Sigmoid colon (tissue), 7 donors: ENCODE measurements at places on chromosomes 2 and 18.

- no peak for DNase-seq
Measured at GRCh38 chr2:72028351-72028995, 119.2 kb downstream of the CYP26B1 start.

DNA sequence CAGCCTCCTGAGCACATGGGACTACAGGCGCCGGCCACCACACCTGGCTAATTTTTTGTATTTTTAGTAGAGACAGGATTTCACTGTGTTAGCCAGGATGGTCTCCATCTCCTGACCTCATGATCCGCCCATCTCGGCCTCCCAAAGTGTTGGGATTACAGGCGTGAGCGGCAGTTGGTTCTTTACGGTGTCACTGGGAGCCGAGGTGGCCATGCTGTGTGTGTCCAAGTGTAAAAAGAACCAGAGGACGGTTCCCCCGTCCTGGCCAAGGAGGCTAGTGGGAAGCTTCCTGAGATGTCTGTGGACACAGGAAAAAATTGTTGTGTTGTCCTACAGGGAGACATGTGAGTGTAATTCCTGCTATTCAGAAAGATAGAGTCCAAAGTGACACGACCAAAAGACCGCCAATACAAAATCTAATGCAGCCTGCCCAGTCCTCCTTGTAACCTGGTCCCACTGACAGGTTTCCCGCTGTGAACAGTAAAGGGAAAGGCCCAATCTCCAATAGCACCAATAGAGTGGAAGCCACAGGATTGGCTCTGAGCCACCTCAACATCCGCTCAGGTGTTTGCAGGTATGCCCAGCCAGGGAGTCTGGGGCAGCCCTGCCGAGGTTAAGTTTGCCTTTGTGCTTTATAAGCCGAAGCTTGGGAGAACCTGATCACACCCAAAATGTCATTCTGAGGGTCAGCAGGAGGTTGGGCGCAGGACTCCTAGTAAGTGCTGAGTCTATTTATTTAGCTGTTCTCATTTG is 40.6 kb downstream of the NCK2 start:
- DNase-seq = no peak

DNA sequence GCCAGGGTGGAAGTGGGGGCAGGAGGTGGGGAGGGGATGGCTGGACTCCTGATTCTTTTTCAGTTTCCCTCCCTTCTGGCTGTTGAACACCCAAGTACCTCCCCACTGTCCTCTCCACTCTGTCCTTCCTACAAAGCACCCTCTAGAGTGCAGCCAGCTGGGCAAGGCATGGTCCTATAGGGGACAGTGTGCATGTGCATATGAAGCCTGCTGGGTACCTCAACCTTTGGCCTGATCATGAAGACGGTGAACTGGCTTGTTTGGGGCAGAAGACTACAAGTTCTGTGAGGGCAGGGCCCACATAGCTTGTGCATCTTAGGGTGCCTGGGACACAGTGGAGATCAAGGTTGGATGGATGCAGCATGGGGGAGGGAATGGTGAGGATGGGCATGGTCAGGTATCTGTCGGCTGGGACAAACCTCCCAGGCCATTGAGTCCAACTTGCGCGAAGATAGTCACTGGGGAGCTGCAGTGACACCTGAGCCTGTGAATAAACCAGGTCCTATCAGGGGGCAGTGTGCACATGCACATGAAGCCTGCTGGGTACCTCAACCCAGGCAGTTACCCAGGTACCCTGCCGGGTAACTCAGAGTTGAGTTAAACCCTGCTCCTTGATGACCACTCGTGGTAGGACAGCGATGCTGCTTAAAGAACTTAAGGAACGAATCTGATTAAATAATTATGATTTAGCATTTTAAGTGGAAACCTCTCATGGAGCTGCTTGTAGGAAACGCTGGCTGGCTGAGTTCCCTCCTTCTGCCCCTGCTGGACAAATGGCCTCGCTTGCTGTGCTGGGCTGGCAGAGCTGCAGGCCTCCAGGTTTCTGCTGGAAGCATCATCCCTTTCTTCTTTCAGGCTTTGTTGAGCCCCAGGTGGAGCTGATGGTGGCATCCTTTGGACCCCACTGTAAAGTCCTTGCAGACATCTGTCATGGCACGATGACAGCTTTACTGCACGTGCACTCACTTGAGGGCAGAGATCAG is 84.0 kb downstream of the POLR1A start:
- DNase-seq = peak; percentile 53

DNA sequence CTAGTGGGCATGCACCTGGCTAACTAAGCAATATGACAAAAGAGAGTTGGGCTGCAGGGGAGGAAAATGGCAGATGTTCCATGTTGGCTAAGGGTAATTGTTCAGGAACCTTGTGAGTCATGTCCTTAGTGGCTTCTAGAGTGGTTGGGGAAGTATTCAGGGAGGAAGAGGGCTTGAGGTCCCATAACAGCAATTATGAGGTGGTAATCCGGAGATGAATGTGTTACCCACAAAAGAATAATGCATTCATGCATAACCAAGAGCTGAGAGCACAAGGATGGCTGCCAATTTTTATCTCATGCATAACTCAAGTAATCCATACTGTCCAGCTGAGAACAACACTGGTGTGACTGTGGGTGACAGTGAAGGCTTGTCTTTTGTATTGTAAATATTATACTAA is 42.9 kb downstream of the TMEFF2 start:
- DNase-seq = no peak

GRCh38 chr2:98099939-98100743 is 13.2 kb downstream of the VWA3B start:
- no peak for DNase-seq

DNA sequence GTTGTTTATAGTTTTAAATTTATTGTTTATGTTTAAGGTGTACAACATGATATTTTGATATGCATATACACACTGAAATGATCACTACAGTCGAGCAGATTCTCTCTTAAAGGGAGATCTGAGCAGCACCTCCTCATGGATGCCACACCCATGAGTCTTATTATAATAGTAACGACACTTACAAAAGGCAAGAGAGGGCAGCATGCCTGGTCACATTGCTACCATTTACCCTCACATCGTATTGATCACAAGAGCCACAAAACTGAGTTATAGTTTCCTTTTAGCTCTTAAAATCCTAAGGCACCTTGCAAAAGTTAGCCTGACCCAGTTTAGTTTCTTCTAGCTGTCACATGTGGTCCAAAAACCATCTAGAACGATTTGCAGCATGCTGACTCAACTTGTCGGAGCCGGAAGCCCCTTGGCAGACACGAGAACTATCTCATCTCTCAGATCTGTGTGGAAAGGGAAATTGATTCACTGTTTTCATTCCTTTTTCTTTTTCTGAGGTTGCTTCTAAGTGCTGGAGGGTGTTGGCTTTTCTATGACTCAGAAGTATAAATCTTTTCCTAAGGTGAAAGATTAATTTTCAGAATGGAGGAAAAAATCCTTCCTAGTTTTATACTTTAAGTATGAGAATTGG is 85.3 kb downstream of the CDC42EP3 start:
- DNase-seq = peak; percentile 80

DNA sequence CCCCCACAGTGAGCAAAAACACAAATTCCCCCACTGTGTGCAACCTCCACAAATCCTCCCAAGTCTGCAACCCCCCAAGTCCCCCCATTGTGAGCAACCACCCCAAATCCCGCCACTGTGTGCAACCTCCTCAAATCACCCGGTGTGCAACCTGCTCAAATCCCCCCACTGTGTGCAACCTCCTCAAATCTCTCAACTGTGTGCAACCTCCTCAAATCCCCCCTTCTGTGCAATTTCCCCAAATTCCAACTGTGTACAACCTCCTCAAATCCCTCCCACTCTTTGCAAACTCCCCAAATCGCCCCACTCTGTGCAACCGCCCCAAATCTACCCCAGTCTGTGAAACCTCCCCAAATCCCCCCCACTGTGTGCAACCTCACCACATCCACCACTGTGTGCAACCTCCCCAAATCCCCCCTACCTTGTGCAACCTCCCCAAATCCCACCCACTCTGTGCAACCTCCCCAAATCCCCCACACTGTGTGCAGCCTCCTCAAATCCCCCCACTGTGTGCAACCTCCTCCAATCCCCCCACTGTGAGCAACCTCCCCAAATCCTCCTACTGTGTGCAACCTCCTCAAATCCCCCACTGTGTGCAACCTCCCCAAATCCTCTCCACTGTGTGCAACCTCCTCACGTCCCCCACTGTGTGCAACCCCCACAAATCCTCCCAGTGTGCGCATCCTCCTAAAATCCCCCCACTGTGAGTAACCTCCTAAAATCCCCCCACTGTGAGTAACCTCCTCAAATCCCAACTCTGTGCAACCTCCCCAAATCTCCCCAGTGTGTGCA is 115.2 kb downstream of the TPO start:
- DNase-seq = no peak

- DNase-seq = no peak
Measured at GRCh38 chr2:233256048-233256447, 4.6 kb downstream of the ATG16L1 start.

- DNase-seq = peak; percentile 69
Measured at GRCh38 chr2:55014962-55015939, 35.0 kb downstream of the RTN4 start.

DNA sequence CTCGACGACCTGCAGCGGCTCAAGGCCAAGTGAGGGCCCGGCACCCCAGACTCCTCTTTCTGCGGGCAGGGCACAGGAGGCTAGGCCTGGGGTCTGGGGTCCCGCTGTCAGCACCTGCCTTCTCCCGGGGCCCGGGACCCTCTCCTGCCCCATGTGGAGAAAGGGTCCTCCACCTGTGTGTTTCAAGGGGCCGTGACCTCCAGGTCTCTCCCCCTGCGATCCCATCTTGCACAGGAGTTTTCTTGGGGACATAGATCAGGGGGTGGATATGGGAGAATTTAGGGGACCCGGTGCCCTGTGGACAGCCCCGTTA is 791 bp downstream of the DES start:
- no peak for DNase-seq

DNA sequence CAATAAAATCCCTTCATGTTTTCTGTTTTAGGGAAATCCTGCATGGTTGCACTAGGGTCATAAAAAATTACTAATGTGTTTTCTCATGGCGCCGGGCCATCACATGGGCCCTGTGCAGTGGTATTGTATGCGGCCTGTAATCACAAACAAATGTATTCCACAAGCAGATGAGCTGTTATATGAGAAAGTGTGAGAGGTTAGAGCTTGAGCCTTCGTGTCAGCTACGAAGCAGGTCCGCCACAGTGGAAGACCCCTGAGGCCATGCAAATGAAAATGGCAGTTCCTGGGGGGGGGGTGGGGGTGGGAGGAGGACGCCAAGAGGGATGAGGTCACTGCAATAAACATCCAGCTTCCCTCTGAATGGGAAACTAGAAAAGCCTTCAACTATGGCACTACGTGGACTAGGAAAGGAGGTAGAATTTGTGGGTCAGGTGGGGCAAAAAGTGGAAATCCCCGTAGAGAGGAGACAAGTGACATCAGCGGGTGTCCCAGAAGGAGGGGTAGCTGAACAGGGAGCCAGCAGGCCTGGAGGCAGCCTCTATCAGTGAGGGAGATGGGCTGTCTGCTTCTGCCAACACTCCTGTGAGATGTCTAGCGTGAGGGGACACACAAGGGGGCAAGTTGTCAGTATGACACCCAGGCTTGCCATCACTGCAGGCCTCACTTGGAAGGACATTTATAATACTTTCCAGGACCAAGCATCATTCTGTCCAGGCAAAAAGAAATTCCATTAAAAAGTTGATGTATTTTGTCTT is 130.3 kb upstream of the CTAGE1 start:
- DNase-seq = no peak

- no peak for DNase-seq
Measured at GRCh38 chr2:177138823-177139222, 73.8 kb upstream of the HNRNPA3 start.

GRCh38 chr18:31773774-31774476 is 13.2 kb upstream of the SLC25A52 start:
- DNase-seq = no peak

- DNase-seq = no peak
Measured at GRCh38 chr18:75654386-75654785, 226.9 kb upstream of the SMIM21 start.

GRCh38 chr2:152529420-152530115 is 187.7 kb downstream of the PRPF40A start:
- DNase-seq = no peak

DNA sequence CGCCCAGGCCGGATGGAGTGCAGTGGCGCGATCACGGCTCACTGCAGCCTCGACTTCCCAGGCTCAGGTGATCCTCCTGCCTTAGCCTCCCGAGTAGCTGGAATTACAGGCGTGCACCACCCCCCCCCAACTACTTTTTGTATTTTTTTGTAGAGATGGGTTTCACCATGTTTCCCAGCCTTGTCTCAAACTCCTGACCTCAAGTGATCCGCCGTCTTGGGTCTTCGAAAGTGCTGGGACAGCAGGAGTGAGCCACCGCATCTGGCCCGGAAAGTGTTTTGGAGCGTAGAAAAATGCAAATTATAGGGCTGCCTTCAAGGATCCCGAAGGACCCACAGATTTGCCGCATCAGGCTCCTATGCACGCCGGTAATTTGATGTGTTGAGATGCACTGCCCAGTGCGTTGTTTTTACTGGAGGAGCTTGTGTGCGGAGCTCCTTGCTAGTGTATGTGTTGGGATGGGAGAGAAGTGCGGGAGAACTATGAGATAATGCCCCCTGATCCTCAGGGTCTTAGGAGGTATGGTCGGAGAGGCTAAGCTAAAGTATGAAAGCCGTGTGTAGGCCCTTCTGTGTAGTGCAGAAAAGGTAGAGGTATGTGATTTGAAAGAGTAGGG is 1.2 kb upstream of the CLASP1 start:
- DNase-seq = no peak

GRCh38 chr2:37585295-37585908 is 86.0 kb downstream of the CDC42EP3 start:
- no peak for DNase-seq

DNA sequence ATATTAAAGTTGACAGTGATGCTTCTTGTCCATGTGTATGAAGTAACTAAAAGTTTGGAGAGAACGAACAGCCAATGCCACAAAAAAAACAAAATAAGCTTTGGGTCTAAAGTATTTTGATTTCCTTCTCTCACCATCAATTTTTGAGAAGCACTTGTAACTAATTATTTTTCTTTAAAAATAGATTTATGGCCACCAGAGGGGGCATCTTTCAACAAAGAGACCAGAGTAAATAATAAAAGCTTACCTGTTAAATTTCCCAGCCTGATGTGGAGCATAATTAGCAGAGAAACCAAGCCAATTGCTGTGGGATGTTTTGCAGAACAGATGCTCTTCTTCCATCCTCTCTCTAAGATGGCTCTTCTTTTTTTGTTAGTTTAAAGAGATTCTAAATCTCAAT is 29.0 kb downstream of the LINC00305 start:
- no peak for DNase-seq

DNA sequence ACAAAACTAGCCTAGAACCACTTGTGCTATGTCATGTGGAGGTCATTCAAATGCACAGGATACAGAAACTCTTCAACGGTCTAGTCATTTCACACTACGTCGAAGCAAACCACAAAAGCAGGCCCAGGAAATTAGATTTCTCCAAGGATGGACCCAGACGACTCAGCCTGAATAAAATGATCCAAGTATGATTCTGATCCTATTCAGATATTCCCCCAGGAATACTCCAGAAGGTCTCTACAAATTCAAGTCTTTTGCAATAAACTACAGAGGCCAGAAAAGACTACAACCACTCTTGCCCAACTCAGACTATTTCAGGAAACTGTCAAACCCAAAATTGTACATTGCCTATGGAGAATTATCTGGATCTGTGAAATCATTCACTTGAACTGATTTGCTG is 422.5 kb downstream of the METTL4 start:
- DNase-seq = no peak
